ENCODE measurements at places on chromosomes 2 and 18.

DNA sequence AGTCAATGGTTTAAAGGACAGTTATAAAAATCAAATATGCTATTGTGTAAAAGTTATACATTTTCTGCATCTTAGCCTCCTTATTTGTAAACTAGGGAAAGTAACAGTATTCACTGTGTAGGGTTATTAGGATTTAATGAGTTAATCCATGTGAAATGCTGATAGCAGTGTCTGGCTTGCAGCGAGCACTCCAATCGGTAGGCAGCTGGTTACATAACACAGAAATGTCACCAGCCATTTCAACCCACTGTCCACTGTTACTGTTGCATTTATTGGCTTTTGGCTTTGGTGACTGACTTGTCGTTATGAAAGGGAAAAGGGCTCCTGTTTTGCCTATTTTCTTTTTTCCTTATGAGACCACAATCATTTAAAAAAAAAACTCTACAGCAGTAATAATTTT lies 38.9 kb downstream of the ID2 start:
- no peak for DNase-seq

GRCh38 chr2:10338270-10339188 lies 35.8 kb downstream of the HPCAL1 start:
- DNase-seq, result no peak

GRCh38 chr2:74821177-74822126 lies 12.5 kb upstream of the HK2 start:
- no peak for DNase-seq

DNA sequence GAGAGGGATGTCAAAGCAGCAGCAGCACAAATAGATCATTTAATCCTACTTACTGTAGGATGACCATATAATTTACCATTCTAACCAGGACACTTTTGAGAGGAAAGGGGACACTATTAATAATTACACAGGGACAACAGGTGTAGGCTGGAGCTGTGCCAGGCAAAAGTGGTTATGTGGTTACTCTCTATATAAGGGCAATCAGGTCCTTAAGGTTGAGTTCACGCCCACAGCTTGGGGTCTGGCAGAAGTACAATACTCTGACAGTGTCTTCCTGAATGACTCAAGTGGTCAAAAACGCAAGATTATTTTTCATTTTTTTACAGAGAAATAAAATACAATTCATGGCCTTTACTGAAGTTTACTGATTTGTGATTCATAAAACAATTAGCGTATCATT lies 2.8 kb downstream of the PREPL start:
- DNase-seq, result peak; percentile 34

DNA sequence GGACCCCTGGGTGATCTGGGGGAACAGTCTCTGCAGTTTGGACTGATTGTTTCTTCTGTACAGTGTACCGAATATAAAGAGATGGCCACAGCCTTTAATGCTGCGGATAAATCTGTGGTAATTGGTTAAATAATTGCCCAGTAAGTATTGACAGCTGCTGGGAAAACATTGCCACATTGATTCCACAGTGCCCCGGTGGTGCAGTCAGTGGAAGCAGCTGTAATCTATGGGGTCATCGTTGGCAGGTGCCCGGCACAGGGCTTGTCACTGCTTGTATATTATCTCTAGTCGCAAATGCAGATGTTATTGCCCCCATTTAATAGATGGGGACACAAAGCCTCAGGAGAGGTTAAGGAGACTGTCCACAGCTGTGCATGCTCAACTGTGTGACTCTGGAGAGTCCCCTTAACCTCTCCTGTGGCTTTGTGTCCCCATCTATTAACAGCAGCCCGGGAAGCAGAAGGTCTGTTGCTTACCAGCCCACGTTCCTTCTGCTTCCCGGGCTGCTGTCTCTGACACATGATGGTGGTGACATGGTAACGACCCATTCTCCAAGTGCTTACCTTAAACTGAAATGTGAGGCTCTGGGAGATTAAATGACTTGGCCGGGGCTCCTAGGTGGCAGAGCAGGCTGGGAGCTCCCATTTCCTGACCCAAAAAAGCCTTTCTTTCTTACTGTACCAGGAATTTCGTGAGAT lies 76.9 kb downstream of the NCK2 start:
- no peak for DNase-seq

GRCh38 chr2:149062531-149062930 lies 24.0 kb downstream of the LYPD6B start:
- no peak for DNase-seq

DNA sequence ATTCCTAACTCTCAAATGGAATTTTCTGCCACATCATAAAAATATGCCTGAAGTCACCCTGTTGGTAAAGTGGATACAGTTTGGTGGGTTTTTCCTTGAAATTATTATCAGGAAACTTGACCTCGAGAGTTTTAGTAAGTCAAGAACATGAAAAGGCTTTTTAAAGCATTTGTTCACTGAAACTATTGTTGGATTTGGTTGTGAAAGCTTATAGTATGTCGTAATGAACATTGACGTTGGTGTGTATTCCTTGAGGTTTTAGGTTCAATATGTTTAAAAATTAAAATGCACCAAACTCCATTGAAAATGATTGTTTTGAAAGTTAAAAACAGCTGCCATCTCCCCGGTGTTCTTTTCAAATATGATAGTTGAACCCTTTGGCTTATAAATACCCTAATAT lies 30.8 kb downstream of the AOX1 start:
- no peak for DNase-seq

DNA sequence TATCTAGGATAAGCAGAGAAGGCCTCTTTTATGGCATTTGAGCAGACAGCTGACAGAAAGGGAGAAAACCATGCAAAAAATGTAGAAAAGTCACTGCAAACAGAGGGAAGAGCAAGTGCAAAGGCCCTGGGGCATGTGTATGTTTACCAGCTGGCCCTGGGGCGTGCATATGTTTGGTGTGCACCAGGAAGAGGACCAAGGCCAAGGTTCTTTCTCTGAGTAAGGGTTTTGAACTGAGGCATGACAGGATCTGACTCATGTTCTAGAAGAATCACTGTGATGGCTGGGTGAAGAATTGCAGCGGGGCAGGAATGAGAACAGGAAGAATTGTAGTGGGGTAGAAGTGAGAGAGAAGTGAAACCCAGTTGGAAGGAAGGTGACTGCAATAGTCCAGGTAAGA lies 69.6 kb downstream of the STEAP3 start:
- DNase-seq, result no peak

DNA sequence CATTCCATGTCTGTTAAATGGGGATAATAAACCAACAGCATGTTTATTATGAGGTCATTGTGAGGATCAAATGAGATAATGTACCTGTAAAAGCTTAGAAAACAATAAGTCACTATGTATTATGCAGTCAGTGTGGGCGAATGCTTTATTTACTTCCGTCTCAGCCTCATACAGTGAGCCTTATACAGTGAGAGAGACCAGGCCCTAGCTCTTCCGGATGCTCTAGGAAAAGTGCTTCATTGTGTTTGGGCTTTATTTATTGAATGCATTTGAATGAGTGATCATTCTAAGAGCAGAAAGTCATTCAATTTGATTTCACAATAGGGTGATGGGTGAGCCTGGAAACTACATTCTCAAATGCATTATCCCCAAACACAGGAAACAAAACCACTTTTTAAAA lies 603.9 kb upstream of the FANCL start:
- DNase-seq, result no peak

GRCh38 chr2:39228413-39229209 lies 15.2 kb downstream of the CDKL4 start:
- no peak for DNase-seq

DNA sequence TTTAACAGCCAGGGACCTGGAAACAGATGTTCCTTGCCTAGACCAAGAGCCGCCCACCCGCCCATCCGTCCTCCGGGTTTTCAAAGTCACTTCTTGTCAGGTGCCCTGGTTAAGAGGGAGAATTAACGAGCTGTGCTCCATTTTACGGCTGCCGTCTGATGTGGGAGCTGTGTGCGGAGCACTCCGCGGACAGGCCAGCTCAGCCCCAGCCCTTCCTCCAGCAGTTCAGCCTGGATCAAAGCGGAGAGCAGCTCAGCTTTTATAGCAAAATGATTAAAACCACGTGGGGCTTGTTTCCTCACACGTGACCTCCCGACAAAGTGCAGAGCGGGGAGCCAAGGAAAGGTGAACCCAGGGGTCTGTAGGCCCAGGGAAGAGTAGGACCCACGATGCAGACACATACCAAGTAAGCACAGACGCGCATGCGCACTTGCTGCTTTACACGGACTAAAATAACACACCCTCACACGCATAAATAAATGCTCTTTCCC lies 46.1 kb upstream of the PKDCC start:
- DNase-seq, result no peak

- DNase-seq, result no peak
Observed at GRCh38 chr18:5895876-5896740, 786 bp upstream of the TMEM200C start.

GRCh38 chr2:145315053-145315452 lies 795.1 kb upstream of the ZEB2 start:
- no peak for DNase-seq

Measured in NCI-H2107 (cell line).